ENCODE measurements at places on chromosomes 13 and 19.

DNA sequence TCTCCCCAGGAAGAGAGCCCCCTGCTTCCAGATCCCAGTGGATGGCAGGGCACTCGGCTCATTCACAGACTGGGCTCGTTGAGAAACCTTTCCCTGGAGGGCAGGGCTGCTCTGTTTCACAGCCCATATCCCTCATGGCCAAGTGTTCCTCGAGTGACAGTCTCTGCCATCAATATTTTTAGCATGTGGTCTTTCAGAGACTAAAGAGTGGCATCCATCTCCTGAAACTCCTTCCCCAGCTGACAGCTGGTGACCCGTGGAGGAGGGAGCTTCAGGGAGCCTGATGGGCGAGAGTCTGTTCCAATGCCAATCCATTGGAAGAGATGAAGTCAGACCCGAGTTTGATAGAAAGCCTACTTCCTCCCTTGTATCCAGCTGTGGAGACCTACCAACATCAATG, 30.7 kb upstream of the ALOX5AP start:
- DNase-seq, result no peak

GRCh38 chr19:33261511-33262189, 36.0 kb upstream of the SLC7A10 start:
- no peak for DNase-seq

DNA sequence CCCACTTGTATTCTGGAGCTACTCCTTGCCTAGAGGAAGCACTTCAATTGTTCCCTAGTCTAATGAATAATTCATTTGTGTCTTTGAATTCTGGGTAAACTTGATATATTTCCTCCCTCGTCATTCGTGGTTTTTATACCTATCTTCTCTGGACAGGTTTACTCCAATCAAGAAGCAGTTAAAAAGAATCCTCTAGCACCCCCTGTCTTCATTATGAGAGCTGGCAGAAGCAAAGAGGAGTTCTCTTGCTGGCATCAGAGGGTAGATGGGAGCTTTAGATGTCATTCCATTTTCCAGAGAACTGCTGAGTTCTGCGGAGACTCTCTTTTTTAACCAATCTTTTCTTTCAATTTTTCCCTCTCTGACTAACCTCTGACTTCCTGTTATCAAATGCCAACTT, 627.7 kb downstream of the FGF9 start:
- DNase-seq, result no peak

DNA sequence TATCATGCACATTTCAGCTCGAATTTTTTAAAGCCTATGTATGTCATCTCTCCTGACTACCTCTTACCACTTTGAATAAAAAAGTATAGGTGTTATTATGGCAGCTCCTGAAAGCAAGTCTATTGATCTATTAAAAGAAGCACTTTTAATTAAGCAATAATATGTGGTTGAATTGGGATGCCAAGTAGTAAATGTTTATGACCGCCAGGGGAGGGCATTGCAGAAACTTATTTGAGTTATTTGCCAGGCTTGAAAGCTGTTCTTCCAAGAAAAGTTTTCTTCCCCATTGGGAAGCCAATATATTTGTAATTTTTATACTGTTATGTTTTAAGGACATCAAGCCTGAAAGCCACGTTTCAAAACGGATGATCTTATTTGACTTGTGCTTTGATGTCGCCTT, 88.1 kb upstream of the SOX21 start:
- DNase-seq, result no peak

DNA sequence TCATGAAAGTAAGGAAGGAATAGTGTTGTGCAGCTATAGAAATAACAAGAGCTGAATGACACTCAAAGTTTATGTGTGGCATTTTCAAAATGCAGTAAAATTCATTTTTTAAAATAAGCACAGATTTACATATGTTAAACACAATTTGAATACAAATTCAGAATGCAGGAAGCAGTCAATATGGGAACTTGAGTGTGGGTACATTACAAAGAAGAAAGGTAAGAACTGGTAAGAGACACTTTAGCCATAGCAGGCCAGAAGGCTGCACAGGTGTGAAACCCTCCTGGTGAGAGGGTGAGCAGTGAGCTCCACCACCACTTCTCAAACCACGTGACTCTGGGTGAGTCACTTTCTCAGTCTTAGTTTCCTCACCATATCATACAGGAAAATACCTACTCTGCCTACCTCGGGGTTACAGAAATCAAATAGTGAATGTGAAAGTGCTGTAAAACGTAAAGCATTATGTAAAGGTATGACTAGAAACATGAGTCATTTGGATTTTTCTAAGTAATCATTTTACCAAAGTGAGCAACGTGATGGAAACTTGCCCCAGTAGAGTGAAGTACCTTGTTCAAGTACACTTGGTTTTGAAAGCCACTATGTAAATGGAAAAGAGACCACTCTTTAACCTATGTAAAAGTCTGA, 40.5 kb downstream of the USP12 start:
- DNase-seq, result peak; percentile 48

DNA sequence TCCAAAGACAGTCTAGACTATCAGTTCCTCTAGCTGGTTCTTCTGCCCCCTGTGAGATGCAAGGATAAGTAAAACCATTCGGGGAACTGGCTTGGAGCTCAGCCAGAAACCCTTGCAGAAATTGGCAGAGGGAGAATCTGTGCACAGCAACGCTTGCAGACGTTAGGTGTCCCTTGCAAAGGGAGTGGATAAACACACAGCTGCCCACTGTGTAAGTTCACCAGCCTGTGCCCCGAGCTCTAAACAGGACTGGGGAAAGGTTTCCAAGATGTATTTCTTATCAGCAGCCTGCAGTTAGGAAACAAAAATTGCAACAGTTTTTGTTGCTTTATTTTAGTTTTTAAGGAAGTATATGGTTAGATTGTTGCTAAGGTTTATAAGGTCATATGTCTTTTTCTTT, 19.0 kb upstream of the ADGRE1 start:
- DNase-seq, result no peak

DNA sequence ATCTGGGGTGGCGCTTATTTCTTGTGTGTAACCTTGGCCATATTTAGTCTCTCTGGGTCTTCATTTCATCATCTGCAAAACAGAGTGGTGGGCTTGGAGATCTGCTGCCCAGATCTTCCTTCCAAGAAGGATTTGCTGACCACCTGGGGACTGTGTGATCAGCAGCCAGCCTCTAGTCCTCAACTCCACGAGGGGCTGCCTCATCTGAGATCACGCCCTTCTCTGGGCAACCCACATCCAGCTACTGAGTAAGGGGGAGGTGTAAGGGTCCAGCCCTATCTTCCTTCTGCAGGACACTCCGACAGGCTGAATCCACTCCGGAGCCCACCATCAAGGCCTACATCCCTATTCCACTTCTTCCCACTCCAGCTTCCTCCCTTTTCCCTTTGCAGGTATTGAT, 57.9 kb downstream of the CHST8 start:
- DNase-seq, result no peak

GRCh38 chr13:29165216-29165615, 345.1 kb downstream of the MTUS2 start:
- DNase-seq, result no peak

DNA sequence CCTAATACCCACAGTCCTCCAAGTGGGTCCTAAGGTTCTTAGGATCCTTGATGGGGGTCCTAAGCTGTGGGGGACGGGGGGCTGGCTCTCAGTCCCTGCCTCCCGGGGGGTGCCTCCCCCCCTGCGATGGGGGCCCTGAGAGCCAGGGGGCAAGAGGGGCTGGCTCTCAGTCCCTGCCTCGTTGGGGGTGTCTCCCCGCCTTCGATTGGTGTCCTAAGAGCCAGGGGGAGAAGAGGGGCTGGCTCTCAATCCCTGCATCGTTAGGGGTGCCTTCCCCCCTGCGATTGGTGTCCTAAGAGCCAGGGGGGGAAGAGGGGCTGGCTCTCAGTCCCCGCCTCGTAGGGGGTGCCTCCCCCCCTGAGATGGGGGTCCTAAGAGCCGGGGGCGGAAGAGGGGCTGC, 37.0 kb downstream of the SLC25A30 start:
- no peak for DNase-seq

GRCh38 chr19:5080809-5081208, 111.9 kb downstream of the KDM4B start:
- DNase-seq, result no peak

- DNase-seq, result no peak
Measured at GRCh38 chr19:30123119-30123518, 181.1 kb downstream of the URI1 start.

- DNase-seq, result no peak
Measured at GRCh38 chr19:2517881-2518601, 42.1 kb downstream of the GADD45B start.

DNA sequence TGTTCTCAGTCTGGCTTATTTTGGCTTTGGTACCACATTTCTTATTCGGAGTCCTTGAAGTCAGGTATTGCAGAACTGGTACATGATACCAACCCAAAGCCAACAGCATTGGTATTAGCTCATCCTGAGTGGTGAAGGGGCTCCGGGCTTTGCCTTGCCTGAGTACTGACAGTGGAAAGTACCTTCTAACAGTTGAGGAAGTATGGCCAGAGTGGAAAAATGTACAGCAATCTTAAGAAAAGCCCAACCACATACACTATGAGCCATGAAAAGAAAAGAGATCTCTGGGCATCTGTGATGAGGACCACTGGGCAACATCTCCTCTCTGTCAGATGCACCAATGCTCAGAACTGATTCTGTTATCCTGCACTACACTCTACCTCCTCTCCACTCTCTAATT, 8.3 kb downstream of the LCP1 start:
- no peak for DNase-seq

DNA sequence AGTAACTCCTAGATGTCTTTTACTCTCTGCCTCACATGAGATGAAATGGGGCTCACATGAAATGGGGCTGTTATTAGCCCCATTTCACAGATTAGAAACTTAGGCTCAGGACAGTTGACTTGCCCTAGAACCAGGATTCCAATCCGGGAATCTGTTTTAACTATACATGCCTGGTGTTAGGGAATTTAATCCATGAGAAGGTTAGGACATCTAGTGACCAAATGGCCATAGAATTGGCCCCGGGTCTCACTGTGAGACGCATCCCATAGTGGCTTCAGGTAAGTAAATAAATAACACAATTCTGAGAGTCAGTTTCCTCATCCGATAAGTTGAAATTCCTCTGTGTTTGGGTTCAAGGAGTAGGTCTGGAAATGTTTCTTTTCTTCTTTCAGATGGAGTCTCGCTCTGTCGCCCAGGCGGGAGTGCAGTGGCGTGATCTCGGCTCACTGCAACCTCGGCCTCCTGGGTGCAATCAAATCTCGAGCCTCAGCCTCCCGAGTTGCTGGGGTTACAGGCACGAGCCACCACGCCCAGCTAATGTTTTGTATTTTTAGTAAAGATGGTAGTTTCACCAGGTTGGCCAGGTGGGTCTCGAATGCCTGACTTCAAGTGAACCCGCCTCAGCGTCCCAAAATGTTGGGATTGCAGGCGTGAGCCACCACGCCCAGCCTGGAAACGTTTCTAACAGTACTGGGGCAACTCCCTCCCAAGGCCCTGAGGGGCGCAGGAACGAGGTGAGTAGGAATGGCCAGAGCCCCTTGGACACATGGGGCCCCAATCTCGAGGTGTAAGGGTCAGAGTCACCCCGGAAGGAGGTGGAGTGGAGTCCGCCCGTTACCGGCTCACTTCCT, 1.2 kb upstream of the ZNF574 start:
- no peak for DNase-seq

- DNase-seq, result no peak
Measured at GRCh38 chr13:99392470-99393135, 85.4 kb upstream of the GPR183 start.

DNA sequence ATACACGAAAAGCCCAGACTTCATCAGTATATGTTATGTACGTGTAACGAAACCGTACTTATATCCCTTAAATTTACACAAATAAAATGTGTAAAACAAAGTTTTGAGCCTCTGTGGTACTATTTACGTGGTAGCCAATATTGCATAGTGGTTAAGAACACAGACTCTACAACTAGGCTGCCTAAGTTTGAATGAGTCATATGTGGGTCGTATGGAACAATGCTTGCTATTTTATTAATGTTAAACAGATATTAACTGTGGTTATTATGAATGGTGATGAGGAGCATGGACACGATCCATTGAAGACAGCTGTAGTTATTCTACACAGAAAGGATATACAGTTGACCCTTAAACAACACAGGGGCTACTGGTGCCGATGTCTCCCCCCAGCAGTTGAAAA, 42.5 kb downstream of the DPY19L3 start:
- DNase-seq, result no peak

DNA sequence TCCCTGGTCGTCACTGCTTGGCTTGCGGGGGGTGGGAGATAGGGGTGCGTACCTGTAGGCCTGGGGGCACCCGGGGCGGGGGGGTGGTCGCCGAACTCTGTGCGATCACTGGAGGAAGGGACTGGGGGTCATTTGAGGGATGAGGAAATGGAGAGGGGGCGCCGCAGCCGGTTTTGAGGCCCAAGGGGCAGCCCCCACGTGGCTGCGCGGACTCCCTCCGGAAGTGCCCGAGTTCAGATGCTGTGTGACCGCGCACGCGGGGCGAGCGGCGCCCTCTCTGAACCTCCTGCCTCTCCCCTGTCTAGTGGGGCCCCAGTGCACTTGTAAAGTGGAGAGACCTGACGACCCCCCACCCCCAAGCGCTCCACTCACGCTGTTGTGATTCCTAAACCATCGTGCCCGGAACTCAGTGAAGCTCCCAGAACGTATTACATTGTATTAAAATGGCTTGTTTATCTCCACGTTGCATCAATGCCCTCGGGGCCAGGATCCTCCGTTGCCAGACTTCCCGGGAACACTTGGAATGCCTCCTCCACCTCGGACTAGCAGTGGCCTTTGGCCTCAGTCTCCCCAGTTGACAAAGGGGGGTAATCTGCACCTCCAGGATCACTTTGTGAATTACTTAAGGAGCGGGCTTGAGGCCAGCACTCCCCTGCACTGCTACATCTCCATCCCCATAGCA, 3.0 kb upstream of the NANOS3 start:
- DNase-seq, result no peak

DNA sequence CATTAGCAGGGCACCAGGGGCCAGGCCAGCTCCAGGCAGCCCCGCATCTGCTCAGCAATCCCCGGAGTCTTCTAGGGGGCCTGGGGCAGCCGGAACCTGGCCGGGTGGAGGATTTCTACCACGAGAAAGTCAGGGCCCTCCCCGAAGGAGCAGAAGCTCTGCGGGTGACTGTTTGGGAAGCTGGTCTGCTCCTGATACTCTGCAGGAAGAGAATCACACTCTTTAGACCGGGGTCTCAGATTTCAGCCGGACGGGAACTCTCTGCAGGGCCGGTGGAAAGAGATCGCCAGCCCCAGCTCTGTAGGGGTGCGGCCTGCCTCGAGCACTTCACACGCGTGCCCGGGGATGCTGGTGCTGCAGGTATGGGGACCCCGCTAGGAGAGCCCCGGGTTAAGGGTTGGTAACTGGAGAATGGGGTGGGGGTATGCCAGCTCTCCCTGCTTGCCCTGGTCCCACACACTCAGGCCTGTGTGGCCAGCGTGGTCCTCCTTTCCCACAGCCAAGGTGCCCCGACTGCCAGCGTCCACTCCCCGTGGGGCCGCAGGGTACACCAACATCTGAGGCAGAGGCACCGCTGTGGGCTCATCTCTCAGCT, 20.1 kb downstream of the RASA3 start:
- DNase-seq, result no peak

- DNase-seq, result no peak
Measured at GRCh38 chr19:38268539-38268938, 4.2 kb downstream of the SPINT2 start.

DNA sequence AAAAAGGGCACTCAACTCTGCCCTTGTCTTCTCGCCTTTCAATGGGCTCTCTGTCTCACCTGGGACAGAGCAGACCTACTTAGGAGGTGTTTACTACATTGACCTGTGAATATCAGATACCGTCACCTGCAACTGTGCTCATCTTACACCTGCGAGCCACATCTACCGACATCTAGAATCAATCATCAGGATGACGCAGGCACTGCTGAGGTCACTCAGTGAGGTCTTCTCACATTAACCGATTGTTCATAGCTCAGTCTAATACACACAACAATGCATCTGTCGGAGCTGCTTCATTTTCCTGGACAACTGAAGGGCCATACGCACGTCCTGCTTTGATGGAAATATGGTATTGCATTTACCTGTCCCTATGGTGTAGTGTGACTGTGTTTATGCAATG, 211.9 kb downstream of the FGF9 start:
- DNase-seq, result no peak
